ENCODE measurements at places on chromosomes 16 and 17. TPM values are rescaled to one million over a fixed set of nuclear protein-coding genes. Genes with fewer than 3 reads are reported as not detected.

The KRTAP16-1 gene
- total RNA-seq: not detected

The SLC16A13 gene
- 14.3 TPM for total RNA-seq

The GAS2L2 gene
- total RNA-seq: not detected

The CRYM gene
- not detected for total RNA-seq

The CCT6B gene
- 0.96 TPM for total RNA-seq

The RNFT1 gene
- total RNA-seq: 35.5 TPM

The EPN3 gene
- not detected for total RNA-seq

The C16orf92 gene
- total RNA-seq: not detected

The LGALS9B gene
- total RNA-seq: not detected

The HES7 gene
- 1.8 TPM for total RNA-seq

The CLEC19A gene
- not detected for total RNA-seq
